ENCODE measurements at places on chromosomes 6 and 20.

- DNase-seq, result no peak
Observed at GRCh38 chr6:168133687-168134559, 54.9 kb upstream of the FRMD1 start.

- no peak for DNase-seq
Observed at GRCh38 chr6:15595461-15596173, 67.2 kb downstream of the DTNBP1 start.

DNA sequence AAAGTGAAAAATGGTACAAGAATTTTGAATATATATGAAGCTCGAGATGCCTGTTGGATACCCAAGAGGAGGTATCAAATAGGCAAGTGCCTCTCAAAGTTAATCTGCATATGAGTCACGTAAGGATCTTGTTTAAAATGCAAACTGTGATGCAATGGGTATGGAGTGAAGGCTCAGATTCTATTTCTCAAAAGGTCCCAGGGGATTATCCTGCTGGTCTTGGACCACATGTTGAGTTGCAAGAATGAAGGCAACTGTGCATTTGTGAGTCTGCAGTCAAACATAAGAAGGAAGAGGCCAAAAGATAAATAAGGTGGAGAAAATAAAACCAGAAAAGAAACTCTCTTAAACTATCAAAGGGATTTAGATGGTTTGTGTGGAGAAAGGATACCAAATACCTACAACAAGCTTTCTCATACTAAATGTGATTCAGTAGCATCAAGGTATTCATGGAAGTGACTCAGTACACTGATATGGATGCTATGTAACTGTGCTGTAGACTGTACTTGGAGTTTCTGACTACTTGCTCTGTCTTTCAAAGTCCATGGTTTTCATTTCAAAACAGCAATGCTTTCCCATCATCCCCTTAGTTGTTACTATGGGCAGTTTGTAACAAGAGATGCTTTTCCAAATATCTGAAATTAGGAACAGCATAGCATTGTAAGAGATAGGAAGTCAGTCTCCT is 106.3 kb downstream of the GFRAL start:
- no peak for DNase-seq

DNA sequence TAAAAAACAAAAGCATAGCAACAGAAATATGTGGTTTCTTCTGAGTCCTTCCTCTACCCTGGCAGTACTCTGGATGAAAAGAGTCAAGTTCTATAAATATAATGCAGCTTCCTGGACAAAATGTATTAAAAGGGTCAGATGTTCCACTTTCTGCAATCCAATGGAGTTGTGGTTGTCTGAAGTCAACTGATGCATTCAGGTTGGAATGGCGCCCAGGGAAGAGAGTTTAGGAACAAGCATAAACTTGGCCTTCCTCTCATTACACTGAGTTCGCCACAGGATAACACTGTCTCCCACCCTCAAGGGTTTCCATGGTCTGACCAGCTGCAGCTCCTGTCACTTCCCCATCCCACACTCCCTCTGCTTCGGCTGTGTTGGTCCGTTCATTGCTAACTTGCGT is 66.4 kb downstream of the PLEKHG1 start:
- DNase-seq, result no peak

Data from globus pallidus (tissue), 1 donor.